ENCODE measurements at places on chromosomes 12 and 14.

GRCh38 chr12:113456199-113456598, 15.5 kb downstream of the LHX5 start:
- DNase-seq = no peak

- DNase-seq = no peak
Measured at GRCh38 chr12:119369907-119370546, 35.5 kb downstream of the CCDC60 start.

DNA sequence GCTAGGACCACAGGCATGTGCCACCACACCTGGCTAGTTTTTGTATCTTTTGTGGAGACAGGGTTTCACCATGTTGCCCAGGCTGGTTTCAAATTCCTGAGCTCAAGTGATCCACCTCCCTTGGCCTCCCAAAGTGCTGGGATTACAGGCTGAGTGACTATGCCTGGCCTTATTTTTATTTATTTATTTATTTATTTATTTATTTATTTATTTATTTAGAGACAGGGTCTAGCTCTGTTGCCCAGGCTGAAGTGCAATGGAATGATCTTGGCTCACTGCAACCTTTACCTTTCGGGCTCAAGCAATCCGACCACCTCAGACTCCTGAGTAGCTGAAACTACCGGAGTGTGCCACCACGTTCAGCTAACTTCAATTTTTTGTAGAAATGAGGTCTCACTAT, 117.0 kb upstream of the MAX start:
- DNase-seq = no peak

DNA sequence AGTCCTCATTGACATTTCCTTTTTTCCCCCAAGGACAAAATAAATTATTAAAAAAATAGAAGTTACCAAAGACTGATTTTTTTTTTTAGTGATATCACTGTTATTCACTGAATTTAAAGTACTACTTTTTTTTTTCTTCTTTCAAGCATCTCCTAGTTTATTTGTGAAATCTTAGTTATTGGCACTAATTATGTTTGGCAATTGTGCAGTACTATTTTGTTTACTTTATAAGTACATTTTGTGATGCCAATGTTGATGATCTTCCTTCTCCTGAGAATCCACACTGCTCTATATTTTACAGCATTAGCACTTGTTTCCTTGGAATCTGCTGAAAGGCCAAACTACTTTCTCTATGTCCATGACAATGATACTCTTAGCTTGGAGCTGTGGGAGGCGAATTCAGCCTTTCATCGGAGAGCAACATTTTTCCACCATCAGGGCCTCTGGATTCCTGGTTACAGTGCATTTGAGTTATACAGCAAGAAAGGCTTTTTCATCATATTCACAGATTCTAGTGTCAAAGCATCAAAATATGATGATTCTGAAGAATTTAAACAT, 123.8 kb upstream of the PTPRQ start:
- DNase-seq = no peak

DNA sequence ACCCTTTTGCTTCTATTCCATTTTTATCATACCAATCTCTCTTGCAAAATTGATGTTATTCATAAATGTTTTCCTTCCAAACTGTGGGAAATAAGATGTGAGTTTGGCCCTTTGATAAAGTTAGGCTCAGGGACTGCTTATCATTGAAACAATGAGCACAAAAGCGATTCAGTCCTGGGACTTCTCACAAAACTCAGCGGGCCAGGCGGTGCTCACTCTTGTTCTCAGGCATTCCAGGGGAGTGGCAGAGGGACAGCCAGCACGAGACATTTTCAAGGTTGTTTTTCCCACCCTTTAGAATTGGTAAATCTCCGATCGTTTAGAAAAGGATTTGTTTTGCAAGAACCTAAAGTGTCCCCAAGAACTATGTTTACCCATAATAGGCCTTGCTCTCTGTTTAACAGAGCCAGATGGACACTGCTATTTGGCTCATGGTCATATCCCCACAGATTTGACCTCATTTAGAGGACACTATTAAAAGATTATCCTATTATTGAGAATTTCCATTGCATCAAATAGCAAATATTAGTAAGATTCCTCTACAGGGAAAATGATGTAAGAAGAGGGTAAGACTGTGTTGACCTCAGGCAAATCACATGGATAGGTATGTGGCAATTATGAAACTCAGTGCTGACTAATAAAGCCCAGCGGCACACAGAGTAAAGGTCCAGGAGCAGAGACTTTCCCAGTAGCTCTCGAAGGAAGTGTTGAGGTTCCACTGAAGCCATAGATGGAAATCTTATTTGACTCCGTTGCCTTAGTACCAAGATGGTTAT, 102.7 kb upstream of the USP44 start:
- no peak for DNase-seq

DNA sequence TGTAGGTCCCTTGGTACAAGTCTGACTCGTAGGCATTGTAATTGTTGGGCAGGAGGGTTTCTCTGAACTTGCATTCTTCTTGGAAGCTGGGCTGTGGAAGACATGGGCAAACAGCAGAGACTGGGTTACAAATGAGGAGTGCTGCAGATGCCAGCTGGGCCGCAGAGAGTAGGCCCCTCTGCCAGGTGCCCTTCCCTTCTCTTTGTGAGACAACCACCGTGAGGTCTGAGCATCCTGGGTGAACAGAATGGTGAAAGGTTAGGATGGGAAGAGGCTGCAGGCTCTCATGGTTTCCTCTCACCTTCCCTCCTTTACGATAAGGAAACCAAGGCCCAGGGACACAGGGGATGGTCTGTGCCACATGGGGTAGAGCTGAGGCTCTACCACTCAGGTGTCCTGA, 11.3 kb downstream of the FGF6 start:
- DNase-seq = no peak

DNA sequence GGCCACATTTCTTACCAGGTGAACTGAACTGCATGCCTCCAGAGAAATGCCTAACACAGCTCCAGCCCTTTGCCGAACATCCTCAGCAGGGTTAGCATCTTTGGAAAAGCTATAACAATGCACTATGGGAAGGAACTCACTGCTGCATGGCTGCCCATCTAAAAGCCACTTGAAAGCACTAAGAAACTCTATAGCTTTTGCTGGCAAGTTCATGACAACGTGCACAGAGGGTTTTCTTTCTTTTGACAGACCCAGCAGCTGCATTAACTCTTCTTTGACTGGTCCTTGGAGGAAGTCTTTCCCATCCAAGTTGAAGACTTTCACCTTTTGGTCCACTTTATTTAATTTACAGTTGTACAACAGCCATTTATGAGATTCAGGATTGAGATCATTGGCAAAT, 5.3 kb downstream of the TRMT5 start:
- DNase-seq = no peak

Measured in head of caudate nucleus (tissue), 42 donors.